ENCODE measurements at places on chromosomes 13 and 19.

GRCh38 chr19:39997638-39998216 lies 867 bp downstream of the ZNF546 start:
- no peak for DNase-seq

DNA sequence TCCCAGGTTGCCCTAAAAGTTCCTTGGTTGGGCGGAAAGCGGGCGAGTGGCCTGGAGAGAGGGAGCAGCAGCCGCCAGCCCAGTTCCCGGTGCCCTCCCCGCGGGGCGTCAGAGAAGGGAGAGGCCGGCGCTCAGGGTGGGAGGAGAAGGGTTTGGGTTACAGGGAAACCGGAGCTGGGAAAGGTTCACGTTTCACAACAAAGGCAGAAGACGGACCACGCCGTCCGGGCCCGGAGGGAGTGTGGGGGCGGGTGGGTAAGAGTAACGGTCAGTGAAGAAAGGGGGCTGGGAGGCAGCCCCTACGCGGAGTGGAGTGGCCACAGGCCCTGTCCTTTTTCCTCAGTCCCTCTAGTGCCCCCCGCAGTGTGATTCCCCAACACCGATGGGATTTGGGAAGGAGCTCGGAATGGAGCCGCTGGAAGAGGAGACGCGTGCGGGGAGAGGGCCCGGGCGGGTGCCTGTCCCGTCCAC lies 1.6 kb downstream of the SIX5 start:
- DNase-seq = no peak

DNA sequence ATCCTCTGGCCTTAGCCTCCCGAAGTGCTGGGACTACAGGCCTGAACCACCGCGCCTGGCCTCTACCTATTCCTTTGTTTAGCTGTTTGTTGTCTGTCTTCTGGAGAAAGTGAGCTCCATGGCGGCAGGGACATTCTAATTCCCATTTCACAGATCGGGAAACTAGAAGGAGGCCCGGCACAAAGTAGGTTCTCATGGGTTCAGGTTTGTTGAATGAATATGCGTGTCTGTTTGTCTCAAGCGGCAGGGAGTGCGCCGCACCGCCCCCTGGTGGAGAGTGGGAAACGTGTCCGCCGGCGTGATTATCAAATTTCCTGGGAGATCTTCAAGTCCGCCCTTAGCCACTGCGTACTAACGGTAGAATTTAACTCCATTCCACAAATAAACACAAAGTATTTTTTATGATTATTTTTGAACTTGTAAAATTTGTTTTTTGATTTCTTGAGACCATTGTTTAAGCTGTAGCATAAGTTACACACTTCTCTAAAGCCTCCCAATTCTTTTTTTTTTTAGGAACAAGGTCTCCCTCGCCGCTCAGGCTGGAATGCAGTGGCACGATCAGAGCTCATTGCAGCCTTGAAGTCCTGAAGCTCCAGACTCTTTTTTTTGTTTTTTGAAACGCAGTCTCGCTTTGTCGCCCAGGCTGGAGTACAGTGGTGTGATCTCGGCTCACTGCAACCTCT lies 8.9 kb upstream of the CCDC9 start:
- peak; percentile 78 for DNase-seq

DNA sequence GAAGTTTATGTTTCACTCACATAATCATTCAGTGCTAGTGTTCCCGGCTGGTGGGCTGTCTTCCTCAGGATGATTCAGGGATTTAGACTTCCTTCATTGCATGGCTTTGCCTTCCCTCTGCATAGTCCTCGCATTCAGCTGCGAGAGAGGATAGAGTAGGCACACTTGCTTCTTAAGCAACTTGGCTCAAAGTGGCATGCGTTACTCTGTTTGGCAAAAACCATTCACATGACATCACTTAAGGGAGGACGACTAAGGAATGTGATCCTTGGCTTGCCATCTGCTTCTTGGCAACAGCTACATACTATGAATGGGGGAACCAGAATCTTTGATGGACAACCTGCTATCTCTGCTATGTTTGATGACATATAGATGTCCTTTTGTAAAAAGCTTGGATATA lies 359.3 kb downstream of the TDRD3 start:
- no peak for DNase-seq

GRCh38 chr13:106919638-106920037 lies 351.7 kb upstream of the ARGLU1 start:
- no peak for DNase-seq

DNA sequence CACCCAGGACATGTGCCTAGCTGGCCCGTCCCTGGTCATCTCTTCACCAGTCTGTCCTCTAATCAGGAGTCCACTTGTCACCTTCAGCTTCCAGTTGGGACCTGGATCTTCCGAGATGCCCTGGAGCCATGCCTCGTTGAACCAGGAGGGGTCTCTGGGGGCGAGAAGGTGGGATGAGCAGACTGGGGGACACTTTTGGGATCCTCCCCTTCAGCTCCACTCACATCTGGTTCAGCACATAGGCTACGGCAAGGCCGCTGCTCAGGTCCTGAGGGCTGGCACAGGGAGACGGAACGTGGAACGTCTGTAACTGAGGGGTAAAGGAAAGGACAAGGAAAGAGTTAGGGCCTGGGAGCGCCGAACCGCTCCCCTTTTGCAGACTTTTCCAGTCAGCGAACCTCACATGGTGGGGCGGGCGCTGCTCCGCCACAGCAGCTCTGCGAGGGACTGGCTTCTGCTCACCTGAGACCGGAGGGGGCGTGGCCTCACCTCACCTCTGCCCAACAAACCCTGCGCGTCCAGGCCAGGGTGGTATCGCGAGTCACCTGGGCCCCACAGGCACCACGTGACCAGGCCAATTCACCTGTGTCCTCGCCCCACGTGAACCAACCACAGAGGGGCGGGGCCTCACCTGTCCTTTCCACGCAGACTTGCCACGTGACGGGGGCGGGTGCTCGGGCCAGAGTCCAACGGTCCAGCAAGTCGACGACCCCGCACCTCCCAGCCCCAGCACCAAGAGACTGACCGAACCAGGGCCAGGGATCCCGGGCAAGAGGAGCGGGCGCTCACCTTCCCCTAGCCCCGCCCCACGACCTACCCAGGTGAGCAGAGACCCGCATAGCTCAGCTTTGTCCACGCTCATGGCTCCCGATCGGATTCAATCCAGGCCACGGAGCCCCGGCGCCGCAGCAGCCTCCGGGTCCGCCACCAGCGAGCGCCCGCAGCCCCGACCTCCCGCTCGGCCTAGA lies at the start of gene HOOK2:
HOOK2 (minus strand) TSS at position 965 of the 968 bp plus-strand sequence; CDS start at position 862, 103 bp downstream.
- DNase-seq = no peak

- DNase-seq = no peak
These were observed 36.9 kb upstream of the DCUN1D2 start for GRCh38 chr13:113527272-113527958.

GRCh38 chr13:70520275-70521036 lies 412.2 kb upstream of the KLHL1 start:
- DNase-seq = no peak

DNA sequence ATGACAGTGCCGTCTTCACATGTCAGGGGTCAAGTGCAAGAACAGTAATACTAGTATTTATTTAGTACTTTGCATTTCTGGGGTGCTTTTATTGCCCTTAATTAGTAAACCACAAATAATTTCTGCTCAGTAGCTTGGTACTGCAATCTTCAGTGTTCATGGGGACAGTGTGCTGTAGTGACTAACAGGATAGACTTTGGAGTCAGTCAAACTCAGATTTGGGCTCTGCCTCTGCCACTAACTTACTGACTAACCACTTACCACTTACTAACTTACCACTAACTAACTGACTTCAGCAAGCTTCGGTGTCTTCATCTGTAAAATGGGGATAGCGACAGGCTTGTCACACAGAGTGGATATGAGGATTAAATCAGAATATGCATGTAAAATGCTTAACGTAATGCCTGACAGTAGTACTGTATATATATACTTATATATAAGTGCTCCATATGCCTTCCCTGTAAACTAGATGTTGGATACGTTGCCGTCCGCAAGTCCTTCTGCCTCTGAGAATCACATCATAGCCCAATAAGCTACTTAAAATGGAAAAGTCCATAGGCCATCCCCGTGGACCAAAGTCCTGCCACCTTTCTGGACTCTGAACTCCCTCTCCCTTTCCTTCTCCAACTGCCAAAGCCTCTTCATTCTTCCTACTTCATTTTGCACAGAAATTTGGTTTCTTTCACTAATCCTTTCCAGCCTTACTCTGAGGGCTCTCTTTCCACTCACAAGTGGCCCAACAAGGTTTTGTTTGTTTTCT lies 158.1 kb downstream of the ZIC5 start:
- no peak for DNase-seq

DNA sequence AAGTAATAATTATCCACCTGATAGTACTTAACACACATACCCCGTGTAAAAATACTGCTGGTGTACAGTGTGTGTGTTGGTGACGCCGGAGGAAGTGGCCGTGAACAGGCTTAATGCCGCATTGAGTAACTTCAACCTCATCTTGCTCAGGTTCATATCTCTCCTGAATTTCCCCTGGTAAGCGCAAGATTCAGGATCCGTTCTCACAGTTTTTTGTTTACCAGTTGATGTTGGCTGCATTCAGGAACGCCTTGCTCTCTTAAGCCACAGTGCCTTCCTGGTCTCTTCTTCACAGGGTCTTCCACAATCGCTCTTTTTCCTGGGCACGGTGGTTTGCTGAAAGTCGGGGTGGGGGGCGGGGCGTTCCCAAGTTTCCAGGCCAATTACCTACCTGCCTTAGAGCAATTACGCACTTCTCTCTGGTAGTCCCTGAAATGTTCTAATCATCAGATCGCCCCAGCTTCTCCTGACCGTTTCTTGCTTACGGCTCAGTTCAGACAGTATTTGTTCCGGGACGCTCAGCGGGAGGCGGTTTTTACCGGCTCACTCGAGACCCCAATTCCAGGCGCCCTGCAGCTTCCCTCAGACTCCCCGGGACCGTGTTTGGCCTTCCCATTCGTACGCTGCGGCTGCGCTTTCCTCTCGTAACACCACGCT lies 706 bp upstream of the DNAJC3 start:
- DNase-seq = peak; percentile 59

DNA sequence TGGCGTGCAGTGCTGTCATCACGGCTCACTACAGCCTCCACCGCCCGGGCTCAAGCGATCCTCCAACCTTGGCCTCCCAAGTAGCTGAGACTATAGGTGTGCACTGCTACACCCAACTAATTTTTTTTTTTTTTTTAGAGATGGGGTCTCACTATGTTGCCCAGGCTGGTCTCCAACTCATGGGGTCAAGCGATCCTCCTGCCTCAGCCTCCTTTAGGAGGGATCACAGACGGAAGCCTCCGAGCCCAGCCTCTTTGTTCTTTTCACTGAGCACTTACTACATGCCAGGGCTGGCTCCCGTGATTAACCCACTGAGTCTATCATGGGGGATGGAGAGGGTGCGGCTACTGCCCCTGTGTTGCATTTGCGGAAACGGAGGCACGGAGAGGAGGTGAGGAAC lies 12.9 kb upstream of the CACTIN start:
- DNase-seq = no peak

GRCh38 chr19:2053601-2054389 lies 2.8 kb upstream of the MKNK2 start:
- DNase-seq = no peak

DNA sequence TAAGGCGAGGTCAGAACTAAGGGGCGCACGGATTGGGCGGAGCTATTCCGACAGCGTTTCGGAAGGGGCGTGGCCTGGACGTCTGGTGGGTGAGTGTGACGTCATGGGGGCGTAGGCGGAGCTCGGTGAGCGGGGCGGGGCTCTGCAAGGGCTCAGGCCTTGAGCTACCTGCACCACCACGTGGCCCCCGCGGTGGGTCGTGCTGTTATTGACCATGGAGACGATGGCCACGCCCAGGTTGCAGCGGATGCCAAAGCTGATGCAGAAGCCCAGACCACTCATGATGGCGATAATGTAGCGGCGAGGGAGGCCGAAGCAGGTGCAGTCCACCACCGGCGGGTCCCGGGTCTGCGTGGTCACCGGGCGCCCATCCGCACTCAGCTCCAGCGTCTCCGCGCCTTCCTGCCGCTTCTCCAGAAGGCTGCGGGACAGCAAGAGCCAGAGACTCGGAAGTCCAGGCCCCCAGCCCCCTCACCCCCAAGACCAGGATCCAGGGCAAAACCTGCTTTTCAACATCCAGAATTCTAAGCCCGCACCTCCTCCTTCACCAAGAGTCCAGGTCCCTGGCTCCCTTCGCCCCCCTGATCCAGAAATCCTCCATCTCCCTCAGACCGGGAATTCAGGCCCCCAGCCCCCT lies 4.8 kb downstream of the SLC17A7 start:
- no peak for DNase-seq

DNA sequence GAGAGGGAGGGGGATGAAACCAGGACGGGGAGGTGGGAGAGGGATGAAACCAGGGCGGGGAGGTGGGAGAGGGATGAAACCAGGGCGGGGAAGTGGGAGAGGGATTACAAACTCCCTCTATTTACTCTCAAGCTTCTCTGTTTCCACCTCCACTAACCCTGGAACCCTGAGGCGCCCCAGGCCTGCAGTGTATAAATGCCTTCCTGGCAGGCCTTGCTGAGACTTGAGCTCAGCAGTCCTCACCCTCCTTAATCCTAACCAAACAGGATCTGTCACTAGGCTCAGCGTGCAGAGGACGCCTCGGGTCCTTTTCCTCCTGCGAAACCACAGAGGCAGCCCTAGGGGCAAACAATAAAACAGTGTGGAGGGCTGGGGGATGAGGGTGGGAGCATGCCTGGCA lies 32.1 kb upstream of the OR1M1 start:
- no peak for DNase-seq

DNA sequence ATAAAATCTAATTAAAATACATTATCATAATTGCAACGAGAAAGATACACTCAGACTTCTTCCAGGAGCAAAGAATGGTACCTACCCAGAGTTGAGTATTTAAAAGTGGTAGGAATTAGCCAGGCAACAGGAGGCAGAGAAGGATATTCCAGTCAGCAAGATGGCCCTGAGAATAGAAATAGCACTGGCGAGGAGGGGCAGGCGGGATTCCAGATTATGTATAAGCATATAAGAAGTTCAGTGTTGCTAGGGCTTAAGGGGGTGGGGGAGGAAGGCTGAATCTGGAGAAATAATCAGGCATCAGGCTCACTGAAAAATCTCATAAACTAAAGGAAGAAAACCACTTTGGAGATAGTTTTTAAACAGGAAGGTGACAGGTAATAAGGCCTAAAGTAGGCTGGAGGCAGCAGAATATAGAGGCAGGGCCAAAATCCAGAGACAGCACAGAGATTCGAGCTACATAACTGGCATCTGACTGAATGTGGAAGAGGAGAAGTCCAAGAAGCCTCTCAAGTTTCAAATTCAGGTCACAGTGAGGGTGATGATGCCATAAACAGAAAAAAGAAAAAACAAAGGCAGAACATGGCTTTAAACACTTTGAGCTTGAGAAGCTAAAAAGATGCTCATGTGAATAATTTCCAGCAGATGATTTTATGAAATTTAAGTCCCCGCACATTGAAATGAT lies 7.5 kb downstream of the KPNA3 start:
- no peak for DNase-seq

DNA sequence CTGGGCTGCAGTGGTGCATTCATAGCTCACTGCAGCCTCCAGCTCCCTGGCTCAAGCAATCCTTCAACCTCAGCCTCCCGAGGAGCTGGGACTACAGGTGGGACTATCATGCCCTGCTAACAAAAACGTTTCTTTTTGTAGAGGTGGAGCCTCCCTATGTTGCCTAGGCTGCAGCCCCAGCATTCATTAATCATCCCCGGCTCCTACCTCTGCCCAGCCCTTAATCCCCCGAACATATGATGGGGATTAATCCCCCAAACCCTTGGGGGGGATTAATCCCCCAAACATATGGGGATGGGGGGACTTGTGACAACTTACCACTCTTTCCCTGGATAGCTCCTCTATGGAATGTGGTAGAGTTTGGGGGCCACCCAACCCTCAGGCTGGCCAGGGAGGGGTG lies 45.9 kb downstream of the SUGP2 start:
- DNase-seq = no peak
